ENCODE measurements at places on chromosomes 6 and 20.
A peak's percentile ranks its signal among the peaks of the same experiment; 100 is the strongest.

- no peak for DNase-seq
These were observed 37.7 kb upstream of the RAB22A start for GRCh38 chr20:58271606-58272351.

GRCh38 chr6:155261111-155261900, 2.5 kb upstream of the CLDN20 start:
- DNase-seq, result no peak

- DNase-seq, result peak; percentile 33
These were observed 6.1 kb downstream of the NFATC2 start for GRCh38 chr20:51536116-51537069.

DNA sequence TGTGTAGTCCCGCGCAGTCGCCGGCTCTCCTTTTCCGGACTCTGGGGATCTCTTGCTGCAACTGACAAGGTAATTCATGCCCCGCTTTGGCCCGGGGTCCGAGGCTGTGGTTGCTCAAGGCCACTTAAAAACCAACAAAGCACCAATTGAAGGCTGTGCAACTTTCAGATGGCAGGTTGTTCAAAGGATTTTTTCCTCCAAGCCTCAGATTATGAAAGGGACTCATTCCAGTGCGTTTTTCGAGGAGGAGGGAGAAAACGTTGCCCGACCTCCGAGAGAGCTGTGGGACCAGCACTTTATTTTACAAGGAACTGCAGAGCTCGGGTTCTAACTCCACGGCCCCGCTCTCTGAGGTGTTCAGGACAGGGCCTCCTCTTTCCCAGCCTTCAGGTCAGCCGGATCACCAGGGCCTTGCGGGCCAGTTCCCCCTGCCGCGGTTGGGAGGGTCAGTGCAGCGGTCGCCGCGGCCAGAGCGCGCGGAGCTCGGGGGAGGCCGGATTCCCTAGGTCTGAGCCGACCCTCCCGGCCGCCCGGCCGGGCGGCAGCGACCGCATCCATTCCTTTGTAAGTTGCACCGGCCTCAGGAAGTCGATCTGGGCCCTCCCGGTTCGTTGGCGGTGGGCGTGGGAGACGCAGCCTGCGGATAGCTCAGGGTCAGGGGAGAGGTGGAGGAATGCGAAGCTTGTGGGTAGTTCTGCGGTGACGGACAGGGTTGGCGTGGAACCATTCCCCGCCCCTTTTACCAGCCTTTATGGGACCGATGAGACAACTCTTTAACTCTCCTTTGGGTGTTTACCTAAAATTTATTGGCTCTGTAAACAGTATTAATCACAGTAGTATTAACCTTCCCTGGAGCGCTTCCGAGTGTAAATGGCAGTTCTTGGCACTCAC, 1.6 kb downstream of the UTRN start:
- no peak for DNase-seq

GRCh38 chr6:26240157-26241032, 124.6 kb upstream of the BTN3A2 start:
- no peak for DNase-seq

GRCh38 chr6:118562248-118562647, 14.2 kb downstream of the PLN start:
- no peak for DNase-seq

DNA sequence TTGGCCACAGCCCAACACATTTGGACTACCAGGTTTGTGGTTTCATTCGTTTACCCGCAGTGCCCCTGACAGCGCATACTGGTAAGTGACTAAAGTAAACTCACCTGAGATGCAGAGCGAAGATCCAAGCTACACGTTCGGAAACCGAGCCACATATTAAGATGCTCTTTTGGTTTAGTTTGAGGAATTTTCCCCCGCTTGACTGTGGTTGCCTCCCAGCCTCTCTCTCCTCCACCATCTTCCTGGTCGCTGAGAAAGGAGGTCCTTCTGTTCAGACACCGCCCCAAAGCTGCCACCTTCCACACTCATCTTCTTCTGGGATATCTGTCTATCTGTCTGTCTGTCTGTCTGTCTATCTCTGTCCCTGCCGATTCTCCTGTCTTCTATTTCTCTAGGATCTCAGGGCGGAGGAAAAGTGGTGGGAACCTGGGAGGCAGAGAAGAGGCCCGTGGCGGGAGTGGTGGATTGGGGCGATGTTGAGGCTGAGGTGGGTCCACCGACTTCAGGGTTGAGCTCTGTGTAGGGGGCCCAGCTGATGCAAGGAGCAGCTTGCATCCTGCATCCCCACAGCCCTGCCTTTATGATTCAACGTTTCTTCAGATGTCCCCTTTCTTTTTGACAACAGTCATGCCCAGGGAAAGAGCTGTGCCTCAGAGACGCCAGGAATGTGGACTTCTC, 196.9 kb upstream of the ZNF184 start:
- no peak for DNase-seq

DNA sequence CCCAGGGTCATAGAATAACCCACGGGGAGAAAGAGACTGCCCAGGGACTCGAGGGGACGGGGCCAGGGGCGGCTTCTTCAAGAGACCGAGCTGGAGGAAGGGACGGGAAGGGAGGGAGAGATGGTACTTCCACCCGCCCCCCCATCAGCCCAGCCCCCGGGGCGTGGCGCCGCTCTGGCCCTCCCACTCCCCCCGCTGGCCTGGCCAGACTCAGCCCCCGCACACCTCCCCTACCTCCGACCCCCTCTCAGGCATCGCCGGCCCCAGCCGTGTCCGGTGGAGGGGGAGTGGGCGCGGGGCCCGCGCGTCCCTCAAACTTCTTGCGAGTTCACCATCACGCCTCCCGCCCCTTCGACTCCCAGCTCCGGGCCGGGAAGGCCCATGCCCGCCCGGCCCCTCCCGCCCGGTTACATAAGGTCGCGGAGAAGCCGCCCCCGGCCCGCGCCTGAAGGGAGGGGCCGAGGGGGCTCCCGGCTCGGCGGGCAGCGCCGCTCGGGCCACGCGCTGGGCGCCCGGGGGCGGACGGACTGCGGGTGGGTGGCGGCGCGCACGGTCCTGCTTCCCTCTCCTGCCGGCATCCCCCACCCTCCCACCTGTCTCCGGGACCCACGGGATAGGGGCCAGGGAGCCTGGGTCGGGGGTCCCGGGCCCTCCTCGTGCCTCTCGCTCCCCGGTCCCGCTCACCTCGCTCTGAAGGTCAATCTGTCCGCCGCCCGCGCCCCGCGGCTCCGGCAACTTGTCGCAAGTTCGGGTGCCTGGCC, 562 bp downstream of the TFEB start:
- no peak for DNase-seq

DNA sequence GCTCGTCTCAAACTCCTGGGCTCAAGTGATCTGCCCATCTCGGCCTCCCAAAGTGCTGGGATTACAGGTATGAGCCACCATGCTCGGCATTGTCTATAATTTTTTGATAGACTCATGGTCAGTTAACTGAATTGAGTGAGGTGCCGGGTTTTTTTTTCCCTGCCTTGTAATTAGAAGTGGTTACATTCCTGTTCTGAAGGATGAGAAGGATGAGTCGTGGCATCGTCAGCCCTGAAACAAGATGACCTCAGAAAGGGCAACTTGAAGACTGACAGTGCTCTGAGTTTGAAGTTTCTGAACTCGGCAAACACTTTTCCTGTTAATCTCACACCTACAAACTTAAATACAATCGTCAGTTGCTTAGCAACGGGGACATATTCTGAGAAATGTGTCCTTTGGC, 158.7 kb upstream of the PDE10A start:
- DNase-seq, result no peak

GRCh38 chr6:41284726-41285125, 1.8 kb downstream of the TREM1 start:
- DNase-seq, result no peak

- no peak for DNase-seq
These were observed 60.1 kb downstream of the DAAM2 start for GRCh38 chr6:39852324-39852723.

DNA sequence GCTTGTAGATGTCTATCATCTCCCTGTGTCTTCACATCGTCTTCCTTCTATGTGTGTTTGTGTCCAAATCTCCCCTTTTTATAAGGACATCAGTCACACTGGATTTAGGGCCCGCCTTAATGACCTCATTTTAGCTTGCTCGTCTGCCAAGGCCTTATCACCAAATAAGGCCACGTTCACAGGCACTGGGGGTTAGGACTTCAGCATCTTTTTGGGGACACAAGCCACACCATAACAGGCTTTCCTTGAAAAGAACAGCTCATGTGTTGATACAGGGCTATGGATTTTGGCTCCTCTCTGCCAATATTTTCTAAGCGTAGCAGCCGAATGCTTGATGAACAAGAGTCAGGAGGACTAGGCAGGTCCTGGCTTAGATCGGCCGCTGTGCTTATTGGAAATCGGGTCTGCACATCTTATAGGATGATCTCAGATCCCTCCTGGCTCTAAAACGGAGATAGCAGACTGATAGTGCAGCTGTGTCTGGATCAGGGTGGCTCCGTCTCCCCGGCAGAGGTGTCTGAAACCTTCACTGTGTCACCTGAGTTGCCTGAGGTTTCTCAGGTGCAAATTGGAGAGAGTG, 16.2 kb upstream of the TMEM181 start:
- no peak for DNase-seq

DNA sequence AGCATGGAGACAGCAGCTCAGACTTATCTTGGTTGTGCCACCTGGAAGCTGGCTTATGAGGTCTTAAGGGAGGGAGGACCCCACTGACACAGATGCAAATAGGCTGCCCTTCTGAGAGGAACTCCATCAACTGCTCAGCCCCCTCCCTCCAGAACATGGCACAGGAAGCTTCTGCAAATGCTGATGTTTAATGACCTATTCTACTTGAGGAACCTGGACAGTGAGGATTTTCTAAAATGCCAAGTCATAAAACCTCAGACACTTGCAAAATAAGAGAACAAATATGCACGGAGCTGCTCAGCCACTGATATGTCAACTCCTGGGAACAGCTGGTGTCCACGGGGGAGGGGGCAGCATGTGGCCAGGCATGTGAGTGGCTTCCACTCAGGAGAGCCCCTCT, 3.5 kb downstream of the CST9 start:
- DNase-seq, result no peak

GRCh38 chr6:142408409-142408808, 106.6 kb downstream of the ADGRG6 start:
- DNase-seq, result no peak

DNA sequence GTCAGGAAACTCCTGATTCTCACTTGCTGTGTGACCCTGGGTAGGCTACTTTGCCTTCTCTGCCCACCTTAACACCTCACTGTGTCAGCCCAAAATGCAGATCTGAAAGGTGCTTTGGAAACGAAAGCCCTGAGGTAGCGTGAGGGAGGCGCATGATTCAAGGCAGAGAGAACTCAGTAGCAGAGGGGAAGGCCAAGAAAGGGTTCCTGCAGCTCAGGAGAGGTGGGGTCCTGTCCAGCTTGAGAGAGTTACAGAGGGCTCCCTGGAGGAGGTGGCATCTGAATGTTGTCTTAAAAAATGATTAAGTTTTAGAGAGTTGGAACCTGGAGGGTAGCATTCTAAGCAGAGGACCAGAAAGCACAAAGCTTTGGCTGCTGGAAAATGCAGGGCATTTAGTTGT, 13.6 kb downstream of the TGM2 start:
- DNase-seq, result no peak

- DNase-seq, result no peak
These were observed 2.3 kb upstream of the STMND1 start for GRCh38 chr6:17099401-17100059.

- no peak for DNase-seq
These were observed 73.4 kb upstream of the NOX3 start for GRCh38 chr6:155528982-155529453.

DNA sequence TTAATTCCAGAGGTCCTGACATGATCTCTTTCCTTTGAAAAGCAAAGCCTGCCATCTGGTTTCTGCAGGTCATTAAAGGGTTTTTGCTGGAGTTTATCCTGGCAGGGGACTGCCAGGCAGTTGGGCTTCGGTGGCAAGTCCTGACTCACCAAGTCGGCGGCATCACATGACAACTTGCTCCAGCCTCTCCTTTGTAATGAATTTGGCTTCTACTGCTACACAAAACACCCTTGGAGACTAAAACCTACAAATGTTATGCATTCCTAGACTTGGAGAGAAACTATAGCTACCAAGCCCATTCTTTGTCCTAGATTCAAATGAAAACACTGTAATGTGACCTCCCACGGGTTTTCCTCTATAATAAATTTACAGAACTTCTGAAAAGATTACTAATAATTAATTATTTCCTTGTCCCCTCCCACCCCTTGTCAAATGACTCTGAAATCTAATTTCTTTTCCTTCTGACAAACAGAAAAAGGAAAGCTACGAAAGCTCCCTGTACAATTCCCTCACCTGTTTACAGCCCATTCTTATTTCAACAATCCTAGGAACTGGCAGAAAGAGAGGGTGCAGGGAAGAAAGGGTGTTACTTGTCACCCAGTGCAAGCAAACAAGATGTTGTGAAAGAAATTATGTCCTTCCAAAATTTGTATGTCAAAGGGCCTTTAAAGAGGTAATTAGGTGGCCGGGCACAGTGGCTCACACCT, 62.9 kb downstream of the QRSL1 start:
- no peak for DNase-seq

GRCh38 chr6:99092461-99092860, 144.7 kb upstream of the FBXL4 start:
- DNase-seq, result no peak

- no peak for DNase-seq
These were observed 70.8 kb upstream of the SASH1 start for GRCh38 chr6:148271711-148272439.

GRCh38 chr6:147005499-147005898, 198.7 kb upstream of the STXBP5 start:
- DNase-seq, result no peak

DNA sequence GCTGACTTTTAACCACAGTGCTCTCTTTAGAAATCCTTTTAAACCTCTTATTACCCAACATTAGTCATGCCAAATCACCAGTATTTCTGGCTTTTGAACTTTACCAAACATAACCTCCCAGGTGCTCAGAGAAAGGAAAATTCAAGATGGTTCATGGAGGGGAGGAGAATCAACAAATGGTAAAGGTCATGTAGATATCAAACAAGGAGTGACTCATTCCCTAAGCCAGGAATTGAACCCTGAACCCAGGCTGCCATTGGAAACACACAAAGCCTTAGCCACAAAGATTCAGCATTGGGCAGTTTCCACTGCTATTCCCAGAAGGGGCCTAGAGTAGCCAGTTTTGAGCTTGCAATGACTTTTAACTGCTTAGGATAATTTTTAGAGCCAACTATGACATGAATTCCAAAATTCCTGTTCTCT, 21.6 kb upstream of the ENTPD6 start:
- DNase-seq, result no peak

GRCh38 chr6:118896339-118897136, 2.6 kb downstream of the ASF1A start:
- no peak for DNase-seq

DNA sequence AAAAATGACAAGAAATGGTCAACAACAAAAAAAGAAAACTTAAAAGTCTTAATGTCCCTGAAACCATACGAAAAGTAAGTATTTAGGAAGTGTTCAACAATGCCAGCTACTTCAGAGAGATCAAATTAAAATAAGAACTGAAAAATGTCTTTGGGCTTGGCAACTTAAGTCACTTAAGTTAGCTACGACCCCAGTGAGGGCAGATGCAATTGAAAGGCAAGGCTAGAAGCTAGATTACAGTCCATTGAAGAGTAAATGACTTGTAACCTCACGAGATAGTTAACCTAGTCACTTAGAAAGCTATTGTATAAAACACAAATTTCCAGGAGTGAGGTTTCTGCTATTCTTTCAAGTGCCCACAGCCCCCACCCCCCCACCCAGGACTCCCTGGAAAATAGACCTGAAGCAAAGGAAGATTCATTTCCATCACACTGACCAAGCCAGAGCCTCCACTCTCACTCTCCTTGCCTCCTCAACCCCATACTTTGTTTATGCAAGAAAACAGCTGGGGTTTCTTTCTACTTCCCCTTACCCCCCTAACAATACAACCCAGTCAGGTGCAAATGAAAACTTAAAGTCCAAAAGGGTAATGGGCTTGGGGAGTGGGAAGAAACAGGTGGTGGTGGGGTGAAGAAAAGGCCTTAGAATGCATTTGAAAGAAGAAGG, 14.6 kb downstream of the RTN4IP1 start:
- no peak for DNase-seq

- no peak for DNase-seq
These were observed 50.4 kb downstream of the ALDH5A1 start for GRCh38 chr6:24545183-24545582.
